Endothelial cell (in vitro differentiated cells): ENCODE measurements at places on chromosomes 1 and 21.

- peak; percentile 41 for DNase-seq
Measured at GRCh38 chr1:67700692-67701410, 15.8 kb downstream of the GADD45A start.

- no peak for DNase-seq
Measured at GRCh38 chr1:220943319-220943996, 64.2 kb downstream of the HLX start.

DNA sequence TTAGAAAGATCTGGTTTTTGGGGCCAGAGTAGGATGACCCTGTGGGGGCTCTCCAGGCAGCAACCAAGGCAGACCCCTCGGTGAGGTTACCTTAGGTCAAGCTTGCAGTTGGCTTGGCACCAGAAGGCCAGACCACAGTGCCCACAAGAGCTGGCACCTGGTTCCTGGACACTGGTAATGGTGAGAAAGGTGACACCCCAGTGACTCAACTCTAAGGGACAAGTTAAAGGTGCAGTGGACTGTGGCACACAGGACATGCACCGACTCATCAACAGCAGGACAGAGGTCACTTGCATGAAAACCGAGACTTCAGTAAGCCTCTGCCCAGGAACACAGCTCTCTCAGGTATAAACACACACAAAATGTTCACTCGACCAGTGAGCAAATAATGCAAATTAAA, 6.7 kb downstream of the LRRC38 start:
- no peak for DNase-seq

DNA sequence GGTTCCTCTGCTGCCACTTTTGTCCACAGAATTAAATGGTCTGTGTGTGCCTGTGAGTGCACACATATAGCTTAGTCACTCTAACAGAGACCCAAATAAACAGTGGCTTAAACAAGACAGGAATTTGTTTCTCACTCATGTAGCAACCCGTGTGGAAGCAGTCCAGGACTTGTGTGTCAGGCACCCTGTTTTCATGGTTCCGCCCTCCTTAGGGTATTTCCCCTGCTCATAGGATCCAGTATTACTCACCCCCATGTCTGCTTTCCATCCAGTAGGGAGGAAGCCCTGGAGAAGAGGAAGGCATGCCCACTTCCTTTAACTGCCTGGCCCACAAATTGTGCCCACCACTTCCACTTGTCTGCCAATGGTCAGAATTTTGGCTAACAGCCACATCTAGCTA, 41.3 kb upstream of the TACSTD2 start:
- no peak for DNase-seq

DNA sequence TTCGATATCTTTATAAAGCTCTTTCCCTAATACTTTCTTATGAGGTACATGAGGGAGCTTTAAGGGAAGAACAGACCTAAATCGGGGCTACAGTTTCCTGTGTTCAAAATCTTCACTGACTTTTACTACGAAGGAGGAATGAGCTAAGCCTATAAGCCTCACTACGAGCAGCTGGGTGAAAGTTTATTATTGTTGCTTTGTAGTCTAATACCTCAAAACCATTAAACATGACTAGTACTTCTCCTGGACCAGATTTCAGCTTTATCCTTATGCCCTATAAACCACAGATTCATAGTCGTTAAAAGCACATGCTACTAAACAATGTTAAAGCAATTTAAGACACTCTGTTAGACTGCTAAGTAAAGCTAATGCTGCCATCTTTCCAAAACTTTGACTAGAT, 30.2 kb downstream of the NDC1 start:
- no peak for DNase-seq

DNA sequence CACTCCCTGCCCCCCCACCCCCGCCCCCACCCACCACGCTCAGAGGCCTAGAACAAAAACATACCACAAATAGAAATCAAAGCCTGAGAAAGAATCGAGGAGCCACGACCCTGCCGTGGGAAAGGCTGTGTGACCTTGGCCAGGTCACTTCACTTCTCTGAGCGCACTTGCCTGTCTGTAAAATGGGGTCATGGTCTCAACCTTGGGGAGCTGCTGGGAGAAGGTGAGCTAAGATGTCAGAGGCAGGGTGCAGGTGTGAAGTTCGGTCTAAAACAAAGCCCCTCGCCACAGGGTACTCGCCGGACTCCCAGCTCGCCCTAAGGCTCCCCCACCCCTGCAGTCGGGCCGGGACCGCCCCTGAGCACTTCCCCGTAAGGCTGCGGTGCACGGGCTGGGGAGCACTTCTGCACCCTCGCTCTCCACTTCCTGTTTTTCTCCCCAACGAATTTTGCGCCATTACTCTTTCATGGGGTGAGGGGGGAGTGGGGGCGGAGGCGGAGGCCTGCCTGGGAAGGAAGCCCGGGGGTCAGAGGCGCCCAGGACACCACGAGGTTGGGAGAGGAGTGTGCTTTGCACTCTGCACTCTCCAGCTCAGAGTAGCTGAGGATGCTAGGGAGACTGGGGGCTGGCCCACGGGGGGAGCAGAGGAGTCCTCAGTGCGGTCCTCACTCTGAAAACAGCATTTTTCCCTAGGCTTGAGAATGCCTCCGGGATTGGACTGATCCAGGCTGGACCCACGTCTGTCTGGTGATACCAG, 21.9 kb upstream of the PIK3CD start:
- no peak for DNase-seq

DNA sequence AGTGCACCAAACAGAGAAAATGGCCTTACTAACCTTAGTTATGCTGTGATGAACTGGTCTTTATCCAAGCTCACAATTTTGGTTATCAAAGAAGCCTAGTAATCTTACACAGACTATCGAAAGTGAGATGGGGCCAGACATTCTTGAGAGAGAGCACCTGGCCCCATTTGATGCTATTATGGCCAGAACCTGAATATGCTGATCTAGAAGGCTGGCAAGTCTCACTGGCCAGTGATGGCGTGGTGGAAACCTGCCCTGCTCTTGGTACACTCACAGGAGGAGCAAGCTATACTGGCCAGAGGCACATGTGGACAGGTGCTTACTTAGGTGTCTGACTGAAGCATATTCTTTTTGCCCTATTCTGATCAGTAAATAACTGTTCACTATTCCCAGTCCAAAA, 357.8 kb upstream of the ZRANB2 start:
- DNase-seq: no peak

DNA sequence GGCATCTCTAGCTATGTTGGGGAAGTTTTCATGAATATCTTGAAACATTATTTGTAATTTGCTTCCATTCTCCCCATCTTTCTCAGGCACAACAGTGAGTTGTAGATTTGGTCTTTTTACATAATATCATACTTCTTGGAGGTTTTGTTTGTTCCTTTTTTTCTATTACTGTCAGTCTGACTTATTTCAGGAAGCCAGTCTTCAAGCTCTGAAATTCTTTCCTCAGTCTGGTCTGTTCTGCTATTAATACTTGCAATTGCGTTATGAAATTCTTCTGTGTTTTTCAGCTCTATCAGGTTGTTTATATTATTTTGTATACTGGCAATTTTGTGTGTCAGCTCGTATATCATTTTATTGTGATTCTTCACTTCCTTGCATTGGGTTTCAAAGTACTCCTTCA, 424.6 kb upstream of the PTBP2 start:
- no peak for DNase-seq

DNA sequence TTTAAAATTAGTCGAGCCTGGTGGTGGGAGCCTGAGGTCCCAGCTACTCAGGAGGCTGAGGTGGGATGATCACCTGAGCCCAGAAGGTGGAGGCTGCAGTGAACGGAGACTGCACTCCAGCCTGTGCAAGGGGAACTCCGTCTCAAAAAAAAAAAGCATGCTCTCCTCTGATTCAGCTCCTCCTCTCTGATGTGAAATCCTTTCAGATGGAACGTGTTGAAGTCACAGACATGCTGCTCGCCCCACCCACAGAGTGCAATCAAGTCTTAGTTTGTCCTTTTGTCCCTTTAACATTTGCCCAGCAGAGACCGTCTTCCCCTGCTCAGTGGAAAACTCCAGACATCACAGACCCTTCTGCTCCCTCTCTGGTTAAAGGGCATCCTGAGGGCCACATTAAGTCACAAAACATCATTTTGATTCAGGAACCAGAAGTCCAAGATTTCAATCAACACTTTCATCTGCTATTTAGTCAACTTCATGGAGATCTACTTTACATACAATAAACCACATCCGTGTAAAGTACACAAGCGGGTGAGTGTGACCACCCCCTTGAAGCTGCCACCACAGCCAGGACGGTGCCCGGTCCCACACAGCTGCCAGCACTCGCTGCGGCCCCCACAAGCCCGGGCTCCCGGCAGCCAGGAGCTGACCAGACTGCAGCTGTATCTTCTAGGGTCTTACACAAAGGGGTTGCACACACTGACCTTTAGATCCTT, 18.9 kb upstream of the RNF223 start:
- no peak for DNase-seq

- DNase-seq: no peak
Measured at GRCh38 chr21:31181082-31181750, 142.9 kb upstream of the KRTAP19-8 start.

- no peak for DNase-seq
Measured at GRCh38 chr1:192311281-192311680, 5.5 kb upstream of the RGS21 start.

DNA sequence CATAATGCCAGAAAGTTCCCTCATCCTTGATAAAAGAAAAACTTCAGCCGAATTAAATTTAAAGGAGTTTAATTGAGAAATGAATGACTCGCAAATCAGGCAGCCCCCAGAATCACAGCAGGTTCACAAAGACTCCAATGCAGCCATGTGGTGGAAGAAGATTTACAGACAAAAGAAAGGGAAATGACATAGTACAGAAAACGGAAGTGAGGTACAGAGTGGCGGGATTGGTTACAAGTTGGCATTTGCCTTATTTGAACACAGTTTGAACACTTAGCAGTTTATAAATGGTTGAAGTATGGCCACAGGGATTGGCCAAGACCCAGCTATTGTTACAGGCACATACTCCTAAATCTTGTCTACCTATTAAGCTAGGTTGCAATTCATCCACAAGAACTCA, 46.6 kb downstream of the HIVEP3 start:
- DNase-seq: no peak

DNA sequence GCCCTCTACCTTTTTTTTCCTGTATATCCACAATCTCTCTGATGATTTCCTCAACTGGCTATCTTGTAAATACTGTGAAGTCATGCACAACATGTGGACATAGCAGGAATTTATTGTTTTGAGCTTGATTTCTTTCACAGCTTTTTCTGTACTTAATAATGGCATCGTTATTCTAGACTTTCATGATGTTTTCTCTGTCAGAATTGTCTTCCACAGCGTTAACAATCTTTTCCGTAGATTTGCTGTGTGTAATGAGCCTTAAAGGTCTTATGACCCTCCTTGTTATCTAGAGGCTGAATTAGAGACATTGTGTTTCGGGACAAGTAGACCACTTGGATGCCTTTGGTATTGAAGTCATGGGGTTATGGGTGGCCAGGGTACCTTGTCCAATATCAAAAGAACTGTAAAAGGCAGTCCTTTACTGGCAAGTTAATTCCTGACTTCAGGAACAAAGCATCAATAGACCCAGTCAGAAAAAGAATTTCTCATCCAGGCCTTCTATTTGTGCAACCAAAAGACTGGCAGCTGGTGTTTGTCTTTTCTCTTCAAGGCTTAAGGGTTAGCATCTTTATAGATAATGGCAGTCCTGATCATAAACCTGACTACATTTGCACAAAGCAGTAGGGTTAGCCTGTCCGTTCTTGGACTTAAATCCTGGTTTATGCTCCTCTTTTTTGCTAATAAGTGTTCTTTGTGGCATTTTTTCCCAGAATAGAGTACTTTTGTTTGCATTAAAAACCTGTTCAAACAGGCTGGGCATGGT, 30.1 kb upstream of the CHAF1B start:
- no peak for DNase-seq

GRCh38 chr1:47161298-47162040, 24.2 kb downstream of the CYP4A22 start:
- no peak for DNase-seq

- DNase-seq: peak; percentile 42
Measured at GRCh38 chr1:16072616-16073484, 601 bp downstream of the FAM131C start.

DNA sequence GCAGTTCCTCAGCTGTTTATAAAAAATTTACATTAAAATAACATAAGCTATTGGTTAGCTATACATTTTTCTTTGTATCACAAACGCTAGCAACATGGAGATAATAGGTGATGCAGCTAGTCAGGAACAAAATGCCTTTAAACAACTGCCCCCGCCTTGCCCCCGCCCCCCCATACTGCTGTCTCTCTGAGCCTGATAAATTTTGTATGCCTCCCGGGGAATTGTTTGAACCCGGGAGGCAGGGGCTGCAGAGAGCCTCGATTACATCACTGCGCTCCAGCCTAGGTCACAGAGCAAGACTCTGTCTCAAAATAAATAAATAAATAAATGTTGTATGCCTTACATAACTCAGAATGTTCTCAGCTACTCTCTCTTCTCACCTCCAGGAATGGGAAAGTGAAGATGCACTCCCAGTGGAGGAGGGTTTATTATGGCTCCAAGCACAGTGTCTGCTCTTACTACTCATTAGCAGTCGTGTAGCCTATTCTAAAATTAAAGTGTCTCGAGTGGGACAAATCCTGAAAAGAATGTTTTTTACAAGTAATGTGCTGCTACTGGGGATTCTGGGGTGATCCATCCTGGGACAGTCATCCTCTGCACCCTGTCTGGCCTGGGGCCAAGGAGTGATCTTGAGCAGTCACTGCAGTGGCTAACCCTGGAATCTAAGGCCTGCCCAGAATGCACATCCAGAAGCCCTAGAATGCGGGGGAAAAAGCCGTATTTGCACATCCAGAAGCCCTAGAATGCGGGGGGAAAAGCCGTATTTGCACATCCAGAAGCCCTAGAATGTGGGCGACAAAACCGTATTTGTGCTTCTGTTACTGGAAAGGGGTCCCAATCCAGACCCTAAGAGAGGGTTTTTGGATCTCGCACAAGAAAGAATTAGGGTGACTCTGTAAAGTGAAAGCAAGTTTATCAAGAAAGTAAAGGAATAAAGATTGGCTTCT, 39.4 kb upstream of the ZNF496 start:
- no peak for DNase-seq

DNA sequence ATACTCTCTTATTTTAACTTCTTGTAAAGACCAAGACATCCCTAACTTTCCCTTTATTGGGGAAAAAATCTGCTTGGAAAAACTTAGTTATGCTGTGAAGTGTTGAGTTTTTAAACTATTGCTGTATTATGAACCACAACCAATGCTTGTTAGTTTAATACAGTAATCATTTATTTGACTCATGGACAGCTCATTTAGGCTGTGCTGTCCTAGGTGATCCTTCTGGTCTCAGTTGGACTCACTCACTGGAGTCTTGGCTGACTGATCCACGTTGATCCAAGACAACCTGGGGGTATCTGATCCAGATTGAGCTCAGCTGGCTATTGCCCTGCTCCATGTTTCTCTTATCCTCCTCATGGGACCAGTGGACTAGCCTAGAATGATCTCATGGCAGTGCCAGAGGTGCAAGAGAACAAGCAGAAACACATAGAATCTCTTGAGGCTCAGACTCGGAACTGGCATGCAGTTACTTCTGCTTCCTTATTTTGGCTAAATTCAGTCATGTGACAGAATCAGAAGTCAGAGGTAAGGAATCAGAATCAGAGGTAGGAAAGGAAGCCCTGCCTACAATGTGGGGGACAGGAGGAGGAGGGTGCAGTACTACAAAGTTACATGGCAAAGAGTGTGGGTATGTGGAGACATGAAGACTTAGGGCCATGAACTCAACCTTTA, 156.5 kb downstream of the FGGY start:
- no peak for DNase-seq

- no peak for DNase-seq
Measured at GRCh38 chr1:101044259-101044658, 18.7 kb upstream of the DPH5 start.

- peak; percentile 58 for DNase-seq
Measured at GRCh38 chr1:20440785-20441200, 45.2 kb downstream of the CAMK2N1 start.
